Stimulated activated CD4-positive, alpha-beta T cell treated with anti-CD3 and anti-CD28 coated beads, Interleukin-1b, Interleukin-23, amount 100 ng/mL, for 24 hours (primary cell): ENCODE measurements at places on chromosomes 2 and 18.

DNA sequence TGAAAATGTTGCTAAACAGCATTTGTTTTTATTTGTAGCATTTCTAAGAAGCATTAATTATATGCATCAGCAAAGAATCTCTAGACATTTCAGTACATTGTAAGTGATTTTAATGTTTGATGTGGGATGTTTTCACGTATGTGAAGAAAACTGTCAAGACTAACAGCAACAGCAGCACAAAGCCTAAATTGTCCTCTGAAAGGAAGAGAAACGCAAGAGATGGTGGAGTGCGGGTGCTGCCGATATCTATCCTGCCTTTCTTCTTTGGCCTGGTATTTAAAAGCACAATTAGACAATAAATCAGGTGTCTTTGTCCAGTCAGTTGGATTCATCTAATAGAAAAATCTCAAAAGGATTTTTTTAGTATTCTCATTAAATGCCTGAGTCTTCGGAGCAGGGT, 3.1 kb downstream of the TWIST2 start:
- no peak for DNase-seq

- DNase-seq = no peak
These were observed 67.3 kb downstream of the CRACDL start for GRCh38 chr2:98868548-98869271.

GRCh38 chr2:188970211-188970610, 4.0 kb upstream of the COL3A1 start:
- no peak for DNase-seq

GRCh38 chr2:32249731-32250236, 14.9 kb downstream of the NLRC4 start:
- no peak for DNase-seq

GRCh38 chr2:224252631-224253030, 149.3 kb downstream of the FAM124B start:
- DNase-seq = no peak

DNA sequence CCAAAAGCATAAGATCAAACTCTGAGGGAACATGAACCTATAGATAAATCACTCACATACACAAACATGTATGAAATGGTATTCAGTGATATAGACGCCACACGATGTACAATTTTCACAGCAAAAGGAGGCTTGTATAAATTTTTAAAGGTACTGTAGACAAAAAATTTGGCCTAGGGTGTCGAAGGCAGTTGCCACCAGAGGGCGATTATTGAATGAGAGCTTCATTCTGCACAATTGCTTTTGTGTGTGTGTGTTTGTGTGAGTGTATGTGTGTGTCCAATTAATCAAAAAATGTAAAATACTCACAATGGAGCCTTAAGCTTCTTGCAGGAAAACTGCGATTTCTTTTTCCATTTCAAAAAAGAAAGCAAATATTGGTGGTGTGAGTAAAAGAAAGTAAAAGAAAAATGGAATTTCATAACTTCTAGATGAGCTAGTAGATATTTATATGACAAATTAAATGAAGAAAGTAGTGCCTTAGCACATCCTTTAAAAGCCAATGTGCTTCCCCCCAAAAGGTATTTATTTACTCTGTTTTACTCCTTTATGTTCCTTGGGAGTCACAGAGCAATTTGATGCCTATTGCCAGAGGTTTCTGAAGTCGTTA, 800.1 kb downstream of the SATB2 start:
- DNase-seq = no peak

DNA sequence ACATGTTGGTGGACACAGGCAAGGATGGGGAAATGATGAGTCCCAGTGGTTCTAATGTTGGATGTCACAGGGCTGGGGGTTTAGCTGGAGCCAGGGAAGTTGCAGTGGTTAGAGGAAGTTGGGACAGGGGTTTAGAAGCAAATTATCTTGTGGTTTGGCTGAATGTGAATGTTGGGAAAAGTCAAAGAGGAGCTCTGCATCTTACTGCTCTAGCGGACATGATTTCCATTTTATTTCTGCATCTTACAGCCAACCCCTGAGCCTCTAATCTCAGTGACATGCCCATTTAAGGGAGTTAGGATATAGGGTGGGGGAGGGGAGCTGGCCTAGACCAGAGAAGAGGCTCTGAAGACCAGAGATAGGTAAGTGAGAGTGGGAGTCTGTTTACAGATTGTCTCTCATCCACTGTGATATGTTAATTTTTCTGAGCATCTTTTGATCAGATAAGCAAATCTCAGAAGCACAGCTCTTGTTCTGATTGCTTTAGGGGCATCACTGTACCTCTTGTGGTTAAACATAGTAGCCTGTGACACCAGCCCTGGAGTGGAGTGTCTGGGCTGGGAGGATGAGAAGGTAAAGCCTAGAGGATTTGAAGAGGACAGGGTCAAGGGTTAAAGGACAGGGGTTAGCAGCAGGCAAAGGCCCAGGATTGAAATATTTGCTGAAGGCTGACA, 43.6 kb downstream of the SETBP1 start:
- DNase-seq = no peak

GRCh38 chr2:226483745-226484619, 315.6 kb downstream of the IRS1 start:
- DNase-seq = no peak
